ENCODE measurements at places on chromosomes 5 and 9.

DNA sequence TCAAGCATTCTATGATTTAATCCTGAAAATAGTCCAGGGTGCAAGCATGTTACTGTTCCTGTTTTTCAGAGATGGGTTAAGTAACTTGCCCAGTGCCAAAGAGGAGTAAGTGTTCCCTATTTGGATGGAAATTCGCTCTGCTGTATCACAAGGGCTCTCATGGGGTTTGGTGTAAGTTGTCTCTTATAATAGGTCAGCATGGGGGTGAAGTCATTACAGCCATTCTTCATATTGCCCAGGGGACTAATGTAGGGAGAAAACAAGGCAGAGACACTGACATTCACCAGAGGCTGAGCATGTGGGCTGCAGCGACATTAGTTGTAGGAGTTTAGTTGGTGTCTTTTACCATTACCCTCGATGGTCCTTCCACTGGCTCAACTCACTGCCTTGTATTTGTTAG, 142.1 kb upstream of the GLRA1 start:
- no peak for DNase-seq

- DNase-seq = no peak
Observed at GRCh38 chr9:4894076-4894475, 91.0 kb upstream of the JAK2 start.

DNA sequence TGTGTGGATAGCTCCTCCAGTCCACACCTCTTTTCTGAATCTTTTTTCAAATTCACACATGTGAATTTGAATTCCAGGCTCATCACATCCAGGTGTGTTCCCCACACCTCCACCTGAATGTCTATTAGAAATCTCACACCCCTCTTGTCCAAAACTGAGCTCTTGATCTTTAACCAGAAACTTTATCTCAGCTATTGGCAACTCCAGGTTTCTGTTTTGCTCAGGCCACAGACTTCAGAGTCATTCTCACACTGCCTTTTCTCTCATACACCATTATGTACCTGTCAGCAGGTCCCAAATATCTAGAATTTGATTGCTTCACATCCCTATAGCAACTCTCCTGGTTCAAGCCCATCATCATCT, 11.6 kb downstream of the NIPSNAP3B start:
- DNase-seq = no peak

DNA sequence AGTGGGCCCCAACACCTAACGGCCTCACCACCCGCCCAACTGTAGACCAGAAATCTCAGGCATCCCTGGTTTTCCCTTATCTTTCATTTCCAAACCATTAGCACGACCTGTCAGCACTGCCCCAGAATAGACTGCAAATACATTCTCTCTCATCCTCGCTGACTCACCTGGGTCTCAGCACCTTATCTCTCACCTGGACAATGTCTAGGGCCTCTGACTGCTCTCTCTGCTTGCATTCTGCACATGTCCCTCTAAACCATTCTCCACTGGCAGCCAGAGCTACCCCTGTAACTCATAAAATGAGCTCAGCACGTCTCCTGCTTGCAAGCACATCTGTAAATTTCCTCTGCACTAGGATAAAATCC, 12.7 kb downstream of the CKMT2 start:
- no peak for DNase-seq

GRCh38 chr9:126468141-126468825, 141.7 kb downstream of the MVB12B start:
- DNase-seq = no peak

GRCh38 chr5:170179626-170180025, 53.2 kb upstream of the C5orf58 start:
- no peak for DNase-seq

GRCh38 chr9:97979788-97980478, 3.2 kb upstream of the ANP32B start:
- no peak for DNase-seq

- peak; percentile 13 for DNase-seq
Observed at GRCh38 chr5:40834391-40834848, 602 bp downstream of the RPL37 start.

DNA sequence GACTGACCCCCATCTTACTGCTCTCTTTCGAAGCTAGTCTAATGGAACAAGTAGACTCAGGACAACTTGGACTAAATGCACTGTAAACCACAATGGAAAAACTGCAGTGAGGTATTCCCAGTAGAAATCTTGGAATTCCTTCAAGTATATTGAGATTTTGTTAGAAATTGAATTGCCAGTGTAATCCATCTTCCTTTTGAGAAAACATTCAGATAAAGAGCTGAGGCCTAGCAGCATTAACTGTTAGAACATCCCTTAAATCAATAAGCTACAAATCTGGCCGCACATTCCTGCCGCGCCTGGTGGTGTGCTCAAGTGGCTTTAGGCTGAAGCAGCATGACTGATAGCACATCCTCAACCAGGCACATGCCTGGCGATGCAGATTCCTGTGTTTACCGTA, 29.3 kb downstream of the PPIC start:
- no peak for DNase-seq

- no peak for DNase-seq
Observed at GRCh38 chr5:1332461-1333001, 12.4 kb downstream of the CLPTM1L start.

- no peak for DNase-seq
Observed at GRCh38 chr9:128027705-128028104, 39.4 kb downstream of the NAIF1 start.

- DNase-seq = no peak
Observed at GRCh38 chr9:106797299-106797698, 65.7 kb upstream of the ZNF462 start.

DNA sequence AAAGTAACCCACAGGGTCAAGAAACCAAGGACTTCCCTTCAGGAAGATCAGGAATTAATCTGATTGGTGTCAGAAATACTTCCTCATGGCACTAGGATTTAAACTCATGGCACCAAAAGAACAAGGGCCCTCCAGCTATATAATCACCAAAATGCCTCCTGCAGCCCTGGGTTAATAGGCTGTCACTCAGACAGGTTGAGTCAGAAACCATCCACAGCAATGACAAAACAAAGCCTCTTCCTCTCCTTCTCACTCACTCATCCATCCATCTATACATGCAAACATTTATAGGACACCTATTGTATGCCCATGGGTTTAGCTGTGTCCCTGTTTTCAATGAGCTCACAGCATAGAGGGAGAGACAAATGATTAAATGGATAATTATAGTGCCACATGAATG, 62.5 kb upstream of the SPOCK1 start:
- no peak for DNase-seq

DNA sequence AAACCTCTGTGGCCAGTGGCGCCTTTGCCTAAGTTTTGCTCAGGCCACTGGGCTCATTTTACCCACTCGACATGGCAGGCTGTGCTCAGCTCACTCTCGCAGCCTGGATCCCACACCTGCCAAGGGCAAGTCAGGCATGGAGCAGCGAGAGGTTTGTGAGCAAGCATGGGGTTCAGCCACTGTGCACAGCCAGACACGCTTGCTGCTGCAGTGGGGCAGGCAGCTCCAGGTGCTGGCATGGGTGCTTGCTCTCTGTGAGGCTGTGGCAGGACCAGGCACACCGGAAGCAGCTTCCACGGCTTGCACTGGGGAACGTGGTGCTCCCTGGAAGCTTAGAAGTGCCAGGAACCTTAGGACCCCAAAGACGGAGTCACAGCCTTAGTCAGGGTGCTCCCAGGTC, 470.1 kb downstream of the CDH9 start:
- no peak for DNase-seq

GRCh38 chr5:61461417-61461816, 129.4 kb downstream of the ZSWIM6 start:
- DNase-seq = no peak

- no peak for DNase-seq
Observed at GRCh38 chr5:179295778-179296149, 49.5 kb downstream of the ADAMTS2 start.

DNA sequence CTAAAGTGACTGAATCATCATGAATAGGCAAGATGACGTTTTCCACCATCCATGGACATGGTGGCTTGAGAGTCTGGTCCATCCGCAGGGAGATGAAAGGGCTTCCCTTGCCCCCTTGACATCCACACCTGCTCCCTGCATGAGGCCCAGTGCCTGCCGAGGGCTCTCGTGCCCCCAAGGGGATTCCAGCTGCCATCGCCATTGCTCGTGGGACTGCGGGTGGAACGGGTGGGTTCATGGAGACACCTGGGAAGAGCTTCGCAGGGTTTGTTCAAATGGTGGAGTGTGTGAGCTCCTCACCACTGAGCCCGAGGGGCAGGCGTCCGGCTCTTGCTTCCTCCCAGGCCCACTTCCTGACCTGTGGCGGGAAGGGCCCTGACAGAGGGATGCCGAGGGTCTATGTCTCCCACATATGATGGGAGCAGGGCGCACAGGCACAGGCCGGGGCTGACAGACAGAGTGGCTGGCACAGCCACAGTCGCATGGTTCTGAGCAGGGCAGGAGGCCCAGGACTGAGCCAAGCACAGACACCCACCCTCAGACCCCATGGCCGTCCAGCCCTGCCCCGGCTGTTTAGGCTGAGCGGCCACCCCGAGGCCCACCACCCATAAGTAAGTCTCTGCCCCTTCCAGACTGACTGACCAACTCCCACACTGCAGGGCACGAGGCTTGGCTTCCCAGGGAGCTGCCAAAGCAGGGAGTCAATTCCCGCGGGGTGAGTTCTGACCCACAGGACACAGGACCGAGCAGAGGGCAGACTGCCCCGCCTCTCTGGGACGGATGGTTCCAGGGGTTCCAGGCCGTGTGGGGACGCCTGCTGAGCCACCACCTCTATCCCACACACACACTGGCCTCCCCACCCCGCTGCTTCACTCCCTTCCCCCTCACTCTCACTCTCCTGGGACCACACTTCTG, 70.0 kb upstream of the PPP1R26 start:
- DNase-seq = no peak

DNA sequence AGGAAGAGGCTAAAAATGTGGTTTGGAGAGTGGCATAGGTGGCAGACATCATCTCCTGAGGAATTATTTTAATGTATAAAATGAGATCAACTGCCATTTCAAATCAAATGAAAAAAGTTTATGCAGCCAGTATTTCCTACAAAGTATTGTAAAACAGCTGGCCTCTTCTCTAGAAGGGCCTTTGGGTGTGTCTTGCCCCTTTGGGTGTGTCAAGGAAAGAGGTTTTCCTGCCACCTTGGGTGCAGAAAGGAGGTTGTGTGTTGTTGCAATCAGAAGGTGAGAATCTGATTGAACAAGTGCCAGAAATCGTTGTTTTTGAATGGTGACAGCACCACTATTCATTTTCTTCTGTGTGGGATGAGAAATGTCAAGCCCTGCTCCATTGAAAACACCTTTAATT, 127.4 kb downstream of the RMI1 start:
- DNase-seq = no peak

GRCh38 chr9:136614372-136614922, 48.3 kb upstream of the EGFL7 start:
- no peak for DNase-seq

GRCh38 chr9:94758880-94759279, 32.4 kb downstream of the AOPEP start:
- no peak for DNase-seq

DNA sequence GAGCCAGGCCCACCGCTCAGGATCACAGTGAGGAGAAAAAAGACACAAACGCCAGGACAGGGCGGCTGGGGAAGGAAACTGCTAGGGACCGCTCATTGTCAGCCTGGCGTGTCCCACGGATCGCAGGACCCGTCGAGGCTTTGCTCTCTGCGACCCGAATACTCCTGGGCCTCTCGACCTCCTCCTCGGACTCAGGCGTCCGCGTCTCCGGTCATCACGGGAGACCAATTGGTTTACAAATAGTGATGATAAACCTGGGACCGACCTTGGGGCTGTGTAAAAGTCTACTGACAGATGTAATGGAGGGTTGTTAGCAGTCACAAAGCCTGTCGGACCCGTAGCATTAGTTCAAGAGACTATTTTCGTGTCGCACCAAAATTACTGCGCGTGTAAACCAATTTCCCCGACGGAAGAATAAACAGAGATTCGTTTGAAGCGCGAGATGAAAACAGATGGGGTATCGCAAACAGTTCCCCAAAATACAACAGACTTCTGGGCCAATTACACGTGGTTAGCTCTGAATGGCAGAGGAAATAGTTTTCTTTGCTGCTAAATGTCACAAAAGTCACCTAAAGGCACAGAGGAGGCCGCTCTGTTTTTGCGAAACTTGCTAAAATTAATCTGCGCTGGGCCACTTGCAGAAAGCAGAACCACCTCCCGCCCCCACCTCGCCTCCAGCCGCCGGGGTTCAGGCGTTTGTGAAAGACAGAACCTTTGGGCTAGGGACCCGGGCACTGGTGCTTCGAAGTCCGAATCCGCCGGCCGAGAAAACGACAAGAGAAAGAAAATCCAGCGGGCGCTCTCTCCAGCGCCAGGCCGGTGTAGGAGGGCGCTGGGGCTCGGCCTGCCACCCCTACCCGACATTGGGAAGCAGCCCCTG, 67.6 kb downstream of the FOXD1 start:
- DNase-seq = no peak

- DNase-seq = no peak
Observed at GRCh38 chr9:123796094-123796493, 133.8 kb downstream of the DENND1A start.

DNA sequence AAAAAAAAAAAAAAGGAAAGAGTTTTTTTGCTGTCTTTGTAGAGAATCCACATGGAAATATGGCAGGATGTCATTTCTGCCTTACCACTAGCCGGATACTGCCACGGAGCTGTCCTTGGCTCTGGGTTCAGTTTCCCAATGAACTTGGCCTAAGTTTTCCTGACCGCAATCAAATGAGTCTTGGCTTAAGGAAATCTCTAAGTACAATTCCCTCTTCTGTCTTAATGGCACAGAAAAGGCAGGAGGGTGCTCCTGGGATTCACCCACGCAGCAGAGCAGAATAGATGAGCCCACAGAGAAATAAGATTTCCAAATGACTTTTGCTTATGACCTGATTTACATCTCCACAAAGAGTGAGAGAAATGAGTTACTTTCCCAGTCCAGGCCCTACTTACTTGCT, 284.0 kb upstream of the VLDLR start:
- no peak for DNase-seq

- DNase-seq = no peak
Observed at GRCh38 chr9:28648723-28649122, 1075.4 kb upstream of the C9orf72 start.

DNA sequence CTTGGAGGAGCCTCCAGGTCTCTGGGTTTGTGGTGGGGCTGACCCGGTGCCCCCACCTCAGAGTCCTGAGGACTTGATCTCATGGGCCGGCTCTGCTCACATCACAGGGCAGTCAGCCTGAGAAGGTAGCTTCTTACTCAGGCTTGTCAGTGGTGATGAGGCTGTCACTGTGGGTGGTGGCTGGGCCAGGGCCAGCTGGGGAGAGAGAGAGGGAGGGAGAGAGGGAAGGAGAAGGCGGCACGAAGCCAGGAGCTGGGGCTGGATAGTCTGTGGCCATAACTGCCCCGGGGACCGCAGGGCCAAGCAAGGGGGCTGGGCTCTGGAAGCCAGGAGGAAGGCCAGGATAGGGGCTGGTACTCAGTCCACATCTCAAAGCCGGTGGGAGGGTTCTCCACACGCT, 6.5 kb downstream of the NTNG2 start:
- no peak for DNase-seq

DNA sequence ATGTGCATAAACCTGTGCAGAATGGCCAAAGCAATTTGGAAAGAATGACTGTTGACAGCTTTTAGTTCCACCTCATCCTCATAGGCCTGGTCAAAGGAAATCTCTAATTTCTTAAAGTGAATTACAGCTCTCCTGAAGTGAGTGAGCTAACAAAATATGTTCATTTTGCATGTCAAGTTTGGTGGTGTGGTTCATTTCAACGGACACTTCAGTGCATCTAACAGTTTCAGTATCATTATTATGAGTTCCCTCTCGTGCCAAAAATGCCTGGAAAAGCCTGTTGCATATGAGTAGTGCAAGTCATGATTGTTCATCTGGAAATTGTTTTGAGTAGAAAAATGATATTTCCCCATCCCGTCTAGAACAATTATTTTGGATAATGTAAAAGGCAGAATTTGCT, 53.2 kb upstream of the HMHB1 start:
- no peak for DNase-seq

- DNase-seq = no peak
Observed at GRCh38 chr9:126341426-126341825, 14.8 kb downstream of the MVB12B start.

Measured in activated naive CD4-positive, alpha-beta T cell (primary cell).